ENCODE measurements at places on chromosomes 12 and 14. TPM values are rescaled to one million over a fixed set of nuclear protein-coding genes. Genes with fewer than 3 reads are reported as not detected.

DNA sequence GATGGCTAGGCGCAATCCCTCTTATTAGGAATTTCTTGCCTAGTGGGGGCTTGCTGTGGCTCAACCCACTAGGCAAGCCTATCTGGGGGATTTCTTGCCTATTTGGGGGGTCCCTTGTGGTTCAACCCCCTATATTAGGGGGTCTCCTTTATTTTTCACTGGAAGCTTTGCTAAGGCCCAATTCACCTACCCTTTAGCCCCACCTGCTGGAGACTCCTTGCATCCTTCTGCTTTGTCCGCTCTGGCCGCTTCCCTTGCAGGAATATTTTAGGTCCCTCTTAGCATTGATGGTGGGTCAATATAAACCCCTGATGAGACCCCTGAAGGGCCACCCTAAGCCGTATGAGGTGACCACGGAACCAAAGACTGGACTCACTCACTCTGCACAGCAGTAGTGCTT is 1552.1 kb downstream of the AACS start:
- DNase-seq = no peak

- DNase-seq = peak; percentile 62
Observed at GRCh38 chr14:75979071-75979571, 2.7 kb downstream of the TGFB3 start.

DNA sequence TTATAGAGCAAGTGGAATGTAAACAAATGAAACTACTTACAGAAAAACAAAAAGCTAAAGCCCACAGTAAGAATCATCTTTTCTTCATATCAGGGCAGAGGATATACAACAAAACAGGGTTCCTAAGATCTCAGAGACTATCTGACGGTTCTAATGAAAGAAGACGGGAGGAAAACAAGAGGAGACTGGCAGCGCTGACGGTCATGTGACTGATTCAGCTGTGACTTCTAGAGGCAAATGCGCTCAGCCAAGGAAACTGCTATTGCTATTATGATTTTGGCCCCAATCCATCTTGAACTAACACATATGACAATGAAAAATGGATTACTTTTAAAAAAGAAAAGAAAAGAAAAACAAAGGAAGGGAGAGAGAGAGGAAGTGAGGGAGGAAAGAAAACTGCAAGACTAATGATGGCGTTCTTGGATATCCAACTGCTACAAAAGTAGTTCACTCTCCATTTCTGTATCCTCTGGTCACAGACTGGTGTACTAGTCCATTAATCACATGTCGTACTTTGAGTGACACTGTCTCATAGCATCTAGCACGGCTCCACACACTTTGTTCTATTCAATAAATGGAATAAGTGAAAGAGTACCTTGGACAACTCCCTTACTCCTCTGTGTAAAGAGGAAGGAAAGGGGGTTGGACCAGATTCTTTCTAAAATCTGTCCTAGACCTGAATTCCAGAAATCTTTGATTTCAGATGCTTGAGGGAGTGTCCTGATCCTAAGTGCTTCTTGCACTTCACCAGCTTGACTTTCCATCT is 119.3 kb downstream of the DAD1 start:
- DNase-seq = no peak

DNA sequence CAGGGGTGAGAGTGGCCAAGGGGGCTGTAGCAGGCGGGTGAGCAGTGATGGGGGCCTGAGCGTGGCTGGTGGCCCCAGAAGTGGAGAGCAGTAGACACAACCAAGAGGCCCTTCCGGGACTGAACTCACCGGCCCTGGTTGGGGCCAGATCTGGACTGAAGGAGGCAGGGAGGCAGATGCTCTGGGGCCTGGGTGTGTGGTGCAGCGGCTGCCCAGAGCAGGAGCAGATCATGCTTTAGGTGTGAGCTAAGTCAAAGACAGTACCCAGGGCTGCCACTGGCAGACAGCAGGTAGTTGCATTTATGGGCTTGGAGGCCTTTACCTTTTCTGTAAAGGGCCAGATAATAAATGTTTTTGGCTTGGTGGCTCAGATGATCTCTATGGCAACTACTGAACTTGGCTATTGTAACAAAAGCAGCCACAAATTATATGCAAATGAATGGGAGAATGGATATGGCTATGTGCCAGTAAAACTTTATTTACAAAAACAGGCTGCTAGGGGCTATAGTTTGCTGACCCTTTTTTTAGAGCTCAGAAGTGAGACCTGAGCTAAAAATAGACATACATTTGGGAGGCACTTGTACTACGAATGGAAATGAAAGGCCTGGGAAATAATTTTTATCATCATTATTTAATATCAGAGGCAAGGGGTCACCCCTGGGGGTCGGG is 25.6 kb downstream of the SETD1B start:
- no peak for DNase-seq

TRPV4 gene
- polyA plus RNA-seq = 0.99 TPM

FAM90A1 gene
- polyA plus RNA-seq = 1.0 TPM

- no peak for DNase-seq
Observed at GRCh38 chr12:6772331-6772695, at the start of gene LAG3. TSS of gene LAG3 (plus strand) at chr12:6772520. CDS start at chr12:6772853, 333 bp downstream.

DNA sequence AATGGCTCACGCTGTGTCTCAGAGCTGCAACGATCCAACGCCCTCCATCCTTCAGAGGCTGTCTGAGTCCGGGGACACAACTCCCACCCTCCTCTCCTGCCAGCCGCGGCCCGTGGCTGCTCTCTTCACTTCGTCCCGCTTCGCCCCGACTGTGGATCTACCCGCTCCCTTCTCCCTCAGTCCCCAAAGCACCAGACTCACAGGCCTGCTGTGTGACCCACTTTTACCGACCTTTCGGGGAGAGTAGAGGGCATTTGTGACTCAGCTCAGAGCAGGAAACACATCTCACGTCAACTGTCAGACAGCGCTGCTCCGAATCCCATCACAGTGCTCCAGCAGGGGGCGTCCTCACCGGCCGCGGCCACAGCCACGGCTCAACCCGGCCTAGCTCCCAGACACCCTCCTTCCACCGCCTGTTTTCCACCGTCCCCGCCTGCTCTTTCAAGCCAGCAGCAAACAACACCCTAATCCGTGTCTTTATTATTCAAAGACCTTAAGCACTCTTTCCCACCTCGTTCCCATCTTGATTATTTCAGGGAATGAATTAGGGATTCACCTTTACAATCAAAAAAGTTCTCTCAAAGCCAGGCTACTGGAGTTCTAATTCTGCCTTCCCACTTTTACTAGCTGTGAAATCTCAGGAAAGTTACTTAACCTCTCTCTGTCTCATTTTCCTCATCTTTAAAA is 5.0 kb upstream of the AQP2 start:
- DNase-seq = peak; percentile 81
